Skeletal muscle cell (primary cell): ENCODE measurements at places on chromosomes 5 and 9.

DNA sequence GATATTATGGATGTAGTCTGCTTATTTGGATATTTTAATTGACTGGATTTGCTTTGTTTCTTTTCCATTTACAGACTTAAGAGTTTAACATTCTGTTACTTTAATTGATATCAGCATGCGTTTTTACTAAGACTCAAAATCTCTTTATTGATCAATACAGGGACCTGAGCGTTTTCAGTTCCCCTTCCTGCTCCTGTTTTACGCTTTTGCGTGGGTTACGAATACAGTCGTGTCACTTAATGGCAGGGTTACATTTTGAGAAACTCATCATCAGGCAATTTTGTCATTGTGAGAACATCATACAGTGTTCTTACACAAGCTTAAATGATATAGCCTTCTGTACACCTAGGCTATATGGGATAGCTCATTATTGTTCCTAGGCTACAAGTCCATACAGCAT, 65.2 kb downstream of the PBX3 start:
- DNase-seq: no peak

DNA sequence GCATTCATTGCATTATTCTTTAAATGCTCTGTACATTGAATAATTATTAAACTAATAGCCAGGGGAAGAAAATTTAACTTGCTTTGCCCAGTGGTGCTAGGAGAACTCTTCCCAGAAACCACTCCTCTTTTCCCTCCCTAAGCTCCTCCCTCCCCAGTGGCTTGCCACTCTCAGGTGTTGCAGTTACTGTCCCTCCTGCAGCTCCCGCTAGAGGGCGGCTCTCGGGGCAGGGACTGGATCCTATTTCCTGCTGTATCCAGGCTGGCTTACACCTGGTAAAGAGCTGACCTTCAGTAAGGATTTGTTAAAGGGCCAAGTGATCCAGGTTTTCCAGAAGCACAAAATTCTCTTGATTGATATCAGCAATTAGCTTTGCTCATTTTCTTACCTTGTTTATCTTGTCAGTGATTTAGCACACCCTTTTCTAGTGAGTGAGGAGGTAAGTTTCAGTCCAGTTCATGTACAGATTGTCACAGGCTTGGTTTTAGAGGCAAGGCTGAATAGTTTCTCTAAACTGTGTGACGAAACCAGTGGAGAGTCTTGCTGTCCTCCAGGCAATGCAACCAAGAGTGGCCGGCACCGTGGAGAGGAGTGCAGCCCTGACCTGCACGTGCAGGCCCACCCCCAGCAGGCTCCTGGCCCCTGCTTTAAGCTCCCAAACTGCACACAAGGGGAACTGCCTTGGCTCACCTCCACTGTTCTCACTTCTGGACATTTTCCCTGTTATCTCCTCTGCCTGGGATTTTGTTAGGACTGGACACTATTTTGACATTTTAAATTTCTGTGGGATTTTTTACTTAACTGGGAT, 423.8 kb downstream of the SPOCK1 start:
- no peak for DNase-seq

GRCh38 chr9:89744730-89745129, 139.9 kb downstream of the GADD45G start:
- no peak for DNase-seq

- no peak for DNase-seq
These were observed 216.6 kb upstream of the EFNA5 start for GRCh38 chr5:107887166-107887943.

- no peak for DNase-seq
These were observed 531.9 kb upstream of the CHD1 start for GRCh38 chr5:99460701-99461100.

DNA sequence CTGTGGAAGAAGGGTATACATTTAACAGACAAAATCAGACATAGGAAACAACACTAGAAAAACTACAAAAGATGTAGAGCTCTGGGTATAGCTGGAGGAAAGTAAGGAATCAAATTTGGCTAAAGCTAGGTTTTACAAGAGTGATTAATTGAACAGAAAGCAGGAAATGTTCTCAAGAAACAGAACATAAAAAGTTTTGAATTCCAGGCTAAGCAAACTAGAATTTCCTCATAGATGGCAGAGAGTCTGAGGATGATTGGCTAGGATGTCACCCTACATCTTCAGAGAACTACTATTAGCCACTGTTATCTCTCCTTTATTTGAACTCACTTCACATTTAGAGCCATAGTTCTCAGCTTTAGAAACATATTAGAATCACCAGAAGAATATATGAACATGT, 502.1 kb upstream of the PAPPA start:
- DNase-seq: no peak

GRCh38 chr9:89935801-89936200, 331.0 kb downstream of the GADD45G start:
- no peak for DNase-seq

DNA sequence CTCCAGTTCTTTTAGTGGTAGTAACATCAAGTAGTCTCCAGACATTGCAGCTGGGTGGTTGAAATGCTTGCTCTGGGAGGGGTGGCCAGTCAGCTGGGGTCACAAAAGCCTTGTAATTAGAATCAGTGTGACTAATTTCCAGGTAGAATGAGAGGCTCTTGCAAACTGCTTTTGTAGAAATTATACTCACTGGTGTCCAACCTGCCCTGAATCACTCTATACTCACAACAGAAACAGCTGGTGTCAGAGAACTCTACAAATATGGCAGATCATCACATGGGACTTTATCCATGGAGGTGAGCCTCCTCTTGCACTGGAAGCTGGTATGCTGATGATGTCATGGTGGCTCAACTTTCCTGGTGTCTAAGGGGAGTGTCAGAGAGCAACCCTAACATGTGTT, 71.3 kb downstream of the SH3TC2 start:
- no peak for DNase-seq

GRCh38 chr5:155649666-155650065, 636.1 kb downstream of the KIF4B start:
- no peak for DNase-seq

- no peak for DNase-seq
These were observed 5.7 kb upstream of the NOTCH1 start for GRCh38 chr9:136551401-136552116.

GRCh38 chr9:76531231-76531780, 72.3 kb downstream of the GCNT1 start:
- DNase-seq: no peak

- DNase-seq: no peak
These were observed 33.6 kb upstream of the ERBIN start for GRCh38 chr5:65892801-65893200.

GRCh38 chr9:114250648-114251047, 72.2 kb upstream of the ORM1 start:
- no peak for DNase-seq

GRCh38 chr5:10352430-10353240, 860 bp upstream of the MARCHF6 start:
- DNase-seq: no peak

DNA sequence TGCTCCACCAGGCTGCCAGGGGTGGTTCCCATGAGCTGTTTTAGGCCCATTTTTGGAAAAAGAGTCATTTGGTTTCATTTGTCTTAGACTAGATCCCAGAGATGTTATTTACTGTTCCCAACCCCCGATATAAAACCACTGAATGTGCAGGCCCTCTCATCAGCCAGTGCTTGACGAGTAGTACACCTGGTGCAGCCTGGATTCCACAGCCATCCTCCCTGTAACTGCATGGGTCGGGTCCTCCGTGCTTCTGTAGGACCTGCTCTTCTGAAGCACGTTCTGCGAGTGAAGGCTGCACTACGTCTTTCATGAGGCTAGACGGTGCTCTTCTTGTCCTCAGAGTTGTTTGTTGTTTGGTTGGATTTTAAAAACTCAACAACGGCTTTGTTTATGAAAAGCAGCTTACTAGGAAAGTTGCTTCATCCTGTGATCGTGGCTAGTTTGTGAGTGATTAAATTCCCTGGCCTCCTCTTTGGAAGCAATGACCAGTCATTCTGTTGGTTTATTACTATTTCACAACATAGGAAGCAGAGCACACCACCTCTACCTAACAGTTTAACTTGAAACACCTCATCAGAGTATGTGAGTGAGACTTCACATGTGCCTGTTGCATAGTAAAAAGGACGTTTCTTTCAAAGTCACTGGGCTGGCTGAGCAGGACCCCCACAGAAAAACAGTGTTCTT, 135.2 kb downstream of the AOPEP start:
- DNase-seq: no peak

DNA sequence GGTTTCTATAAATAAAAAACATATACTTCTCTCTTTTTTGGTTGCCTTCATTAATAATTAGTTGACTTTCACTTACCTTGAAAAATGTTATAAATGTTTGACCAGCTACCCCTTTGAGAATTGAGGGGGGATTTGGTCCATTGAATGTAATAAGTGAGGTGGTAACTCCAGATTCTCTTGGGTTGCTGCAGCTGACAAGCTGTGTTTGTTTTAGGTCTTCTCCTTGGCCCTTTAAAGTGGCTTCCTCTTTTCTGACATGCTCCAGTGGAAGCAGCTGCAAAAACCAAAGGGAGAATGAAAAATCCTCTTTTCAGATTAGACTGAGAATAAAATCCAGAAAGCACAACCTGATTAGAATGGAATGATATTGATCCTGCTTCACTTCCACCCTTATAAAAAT, 410.5 kb downstream of the TMEM38B start:
- DNase-seq: no peak

DNA sequence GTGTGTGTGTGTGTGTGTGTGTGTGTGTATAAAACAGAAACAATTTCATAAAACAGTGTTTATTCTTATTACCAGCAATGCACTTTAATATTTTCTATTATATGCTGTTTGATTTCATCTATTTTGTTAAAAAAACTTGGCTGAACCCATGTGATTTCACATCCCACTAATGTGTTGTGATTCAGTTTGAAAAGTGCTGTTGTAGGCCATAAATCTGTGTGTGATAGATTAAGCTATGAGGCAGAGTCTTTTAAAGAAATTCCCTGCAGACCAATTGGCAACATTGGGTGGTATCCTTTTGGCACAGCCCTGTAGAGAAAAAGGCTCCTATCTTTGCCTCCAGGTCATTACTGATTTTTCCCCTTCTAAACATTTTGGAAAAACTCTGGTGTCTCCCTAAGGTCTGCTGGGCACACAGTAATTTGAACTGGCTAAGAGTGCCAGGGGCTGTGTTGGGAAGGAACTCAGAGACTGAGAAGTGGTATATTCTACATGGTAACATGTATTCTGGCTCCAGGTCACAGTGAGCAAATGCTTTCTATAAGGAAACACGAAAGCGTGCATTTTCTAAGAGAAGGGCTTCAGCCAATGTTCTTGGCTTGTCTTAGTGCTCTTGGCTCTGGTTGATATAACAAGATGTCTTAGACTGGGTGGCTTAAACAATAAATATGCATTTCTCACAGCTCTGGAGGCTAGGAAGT, 4.5 kb downstream of the CAMK4 start:
- DNase-seq: no peak

DNA sequence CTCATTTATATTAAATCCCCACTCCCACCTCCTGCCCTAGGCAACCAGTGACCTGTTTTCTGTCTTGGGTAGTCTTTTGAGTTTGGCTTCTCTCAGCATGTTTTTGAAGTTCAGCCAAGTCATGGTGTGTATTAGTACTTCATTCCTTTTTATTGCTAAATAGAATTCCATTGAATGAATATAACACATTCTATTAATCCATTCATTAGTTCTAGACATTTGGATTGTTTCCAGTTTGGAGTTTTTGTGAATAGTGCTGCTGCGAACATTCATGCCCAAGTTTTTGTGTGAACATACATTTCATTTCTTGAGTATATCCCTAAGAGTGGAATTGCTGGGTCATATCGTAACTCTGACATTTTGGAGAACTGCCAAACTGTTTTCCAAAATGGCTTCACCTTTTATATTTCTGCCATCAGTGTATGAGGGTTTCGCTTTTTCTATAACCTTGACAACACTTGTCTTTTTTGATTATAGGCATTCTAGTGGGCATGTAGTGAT, 2.7 kb downstream of the ZNF346 start:
- no peak for DNase-seq

DNA sequence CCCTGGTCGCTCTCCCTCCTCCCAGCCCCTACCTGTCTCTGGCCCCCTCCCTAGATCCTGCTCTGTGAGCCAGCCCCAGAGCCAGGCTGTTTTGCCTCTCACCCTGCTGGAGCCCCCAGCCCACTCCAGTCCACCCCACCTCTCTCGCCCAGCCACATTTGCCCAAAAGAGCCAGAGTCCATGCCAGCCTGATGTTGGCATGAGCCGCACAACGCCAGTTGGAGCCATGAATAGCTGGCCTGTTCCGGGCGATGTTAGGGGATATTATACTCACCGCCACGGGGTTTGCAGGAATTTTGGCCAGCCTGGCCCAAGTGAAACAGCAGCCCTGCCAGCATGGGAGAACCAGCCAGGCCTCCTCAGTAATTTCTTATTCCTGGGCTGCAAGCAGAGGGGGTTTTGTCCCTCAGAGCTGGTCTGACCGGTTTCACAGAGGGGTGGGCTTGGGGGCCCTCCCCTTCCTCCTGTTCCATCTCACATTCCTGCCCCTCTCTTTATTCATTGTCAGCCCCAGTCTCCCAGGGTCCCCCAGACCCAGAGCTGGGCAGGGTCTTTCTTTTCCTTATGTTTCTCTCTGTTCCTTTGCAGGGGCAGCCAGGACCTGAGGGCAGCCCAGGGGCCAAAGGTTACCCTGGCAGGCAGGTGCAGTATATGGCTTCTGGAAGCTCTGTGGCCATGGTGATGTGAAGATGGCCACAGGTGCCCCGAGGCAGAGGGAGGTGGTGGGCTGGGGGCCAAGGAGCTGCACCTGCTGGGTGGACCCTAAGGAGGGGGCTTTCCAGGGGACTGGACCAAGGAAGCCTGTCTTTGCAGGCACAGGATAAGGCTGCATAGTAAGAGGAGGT, 50.1 kb downstream of the COL27A1 start:
- DNase-seq: no peak

DNA sequence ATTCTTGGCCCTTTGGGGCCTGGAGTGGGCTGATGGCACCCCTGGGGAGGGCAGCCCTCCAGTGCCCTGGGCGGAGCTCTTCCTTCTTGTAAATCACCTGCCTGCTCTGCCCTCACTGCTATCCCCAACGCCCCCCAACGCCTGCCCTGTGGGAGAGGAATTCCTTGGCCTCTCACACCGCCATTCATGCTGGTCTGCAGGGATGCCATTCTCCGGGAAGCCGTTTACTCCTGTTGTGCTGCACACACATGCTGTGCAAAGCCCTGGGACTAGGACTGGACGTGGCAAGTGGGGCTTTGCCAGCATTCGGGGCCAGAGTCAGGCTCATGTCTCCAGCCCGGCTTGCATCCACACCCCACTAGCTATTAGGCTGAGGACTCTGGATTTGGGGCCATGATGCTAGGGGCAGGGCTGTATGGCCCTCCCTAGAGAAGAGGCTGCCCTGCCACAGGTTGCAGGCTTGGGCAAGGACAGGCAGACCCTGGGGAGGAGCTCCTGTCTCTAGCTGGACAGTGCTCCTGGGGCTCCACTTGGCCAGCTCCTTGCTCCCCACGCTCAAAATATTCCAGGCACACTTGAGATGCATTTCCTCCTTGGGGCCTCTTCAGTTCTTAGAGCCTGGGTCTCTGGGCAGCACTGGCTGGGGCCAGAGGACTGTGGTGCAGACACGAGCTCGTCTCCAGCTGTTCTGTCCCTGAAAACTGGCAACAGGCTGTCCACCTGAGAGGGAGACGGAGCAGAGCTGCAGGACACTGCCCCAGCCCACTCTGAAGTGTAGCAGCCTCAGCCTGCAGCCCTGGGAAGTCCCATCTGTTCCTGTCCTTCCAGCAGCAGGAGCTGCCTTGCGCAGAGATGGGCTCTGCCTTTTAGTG, 226.9 kb downstream of the CACNA1B start:
- no peak for DNase-seq
